Activated CD8-positive, alpha-beta memory T cell treated with anti-CD3 and anti-CD28 coated beads for 1 hour (primary cell): ENCODE measurements at places on chromosomes 4 and X.

- no peak for DNase-seq
Measured at GRCh38 chr4:174763454-174764104, 65.5 kb downstream of the GLRA3 start.

GRCh38 chr4:73850261-73850970, 2.7 kb upstream of the PF4V1 start:
- no peak for DNase-seq

- DNase-seq = no peak
Measured at GRCh38 chr4:3660086-3660927, 105.9 kb upstream of the ADRA2C start.

- no peak for DNase-seq
Measured at GRCh38 chr4:36187723-36188333, 56.5 kb downstream of the ARAP2 start.

GRCh38 chr4:23805450-23805851, 84.4 kb downstream of the PPARGC1A start:
- no peak for DNase-seq

DNA sequence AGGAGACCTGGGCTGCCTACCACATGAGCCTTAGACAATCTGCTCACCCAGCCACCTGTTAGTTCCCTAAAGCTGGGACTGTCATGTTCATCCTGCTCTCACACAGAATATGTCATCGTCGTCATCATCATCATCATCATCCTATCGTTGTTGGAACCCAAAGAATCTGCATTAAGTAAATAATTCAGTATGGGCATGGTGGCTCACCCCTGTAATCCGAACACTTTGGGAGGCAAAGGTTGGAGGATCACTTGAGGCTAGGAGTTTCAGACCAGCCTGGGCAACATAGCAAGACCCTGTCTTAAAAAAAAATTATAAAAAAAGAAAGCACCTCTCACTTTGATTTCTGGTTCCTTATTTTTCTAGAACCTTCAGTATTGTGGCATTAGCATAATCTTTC, 6.4 kb downstream of the ENOPH1 start:
- no peak for DNase-seq

GRCh38 chrX:111270339-111270738, at the start of gene CAPN6:
Gene CAPN6 (minus strand): TSS chrX:111270483. CDS start chrX:111263936, 6,547 bp downstream.
- no peak for DNase-seq
